ENCODE measurements at places on chromosomes 3 and 15.

DNA sequence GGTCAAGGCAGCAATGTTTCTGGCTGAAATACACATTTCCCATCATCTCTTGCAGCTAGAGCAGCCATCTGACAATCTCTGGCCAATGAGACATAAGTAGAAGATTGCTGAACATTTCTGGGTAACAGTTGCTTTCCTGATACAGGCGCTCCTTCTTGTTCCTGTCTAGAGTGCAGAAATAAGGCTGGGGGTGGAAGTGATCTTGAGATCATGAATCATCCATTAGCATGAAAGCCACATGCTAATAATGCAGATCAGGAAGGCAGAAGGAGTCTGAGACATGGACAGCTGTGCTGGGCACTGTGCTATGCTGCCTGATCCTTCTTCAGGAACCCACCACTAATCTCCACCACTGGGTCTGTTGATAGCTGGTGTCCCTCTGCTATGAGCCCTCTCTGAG lies 14.8 kb upstream of the TMEM108 start:
- DNase-seq: no peak

DNA sequence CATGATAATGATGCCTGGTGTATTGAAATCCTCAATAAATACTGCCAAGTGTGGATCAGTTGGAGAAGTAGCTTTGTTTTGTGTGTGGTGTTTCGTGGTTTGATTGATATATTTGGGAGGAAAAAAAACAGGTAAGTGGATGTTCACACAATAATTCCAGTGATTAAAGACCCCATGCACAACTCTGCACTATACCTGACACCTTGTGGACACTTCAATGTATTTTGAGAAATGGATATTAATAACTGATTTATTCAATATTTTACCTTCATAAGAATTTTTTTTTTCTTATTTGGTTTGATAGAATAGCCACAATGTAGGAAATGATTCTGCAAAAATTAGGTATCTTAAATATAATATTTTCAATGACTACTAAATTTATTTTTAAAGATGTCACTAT lies 62.4 kb upstream of the PYDC2 start:
- no peak for DNase-seq

DNA sequence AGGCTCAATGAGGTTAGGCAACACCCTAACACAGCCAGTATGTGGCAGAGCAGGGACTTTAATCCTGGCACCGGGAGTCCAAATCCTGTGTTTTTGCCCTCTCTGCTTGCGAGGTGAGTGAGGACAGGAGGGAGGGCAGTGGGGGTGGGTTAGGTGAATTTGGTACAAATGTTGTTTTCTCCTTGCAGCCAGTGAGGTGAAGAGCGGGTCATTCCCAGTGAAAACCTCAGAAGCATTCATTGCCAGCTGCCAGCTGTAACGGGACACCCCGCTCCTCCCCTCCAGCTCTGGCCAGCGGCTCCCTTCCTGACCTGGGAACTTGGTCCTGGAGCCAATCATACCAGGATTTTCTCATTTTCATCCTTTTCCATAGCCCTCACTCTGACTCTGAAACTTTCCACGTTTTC lies 45.7 kb upstream of the RAB6B start:
- no peak for DNase-seq

GRCh38 chr3:15805756-15806266 lies 8.0 kb upstream of the ANKRD28 start:
- no peak for DNase-seq

- DNase-seq: no peak
Measured at GRCh38 chr3:188531210-188531609, 377.3 kb downstream of the LPP start.

- DNase-seq: no peak
Measured at GRCh38 chr15:77064539-77065308, 6.2 kb downstream of the TSPAN3 start.

DNA sequence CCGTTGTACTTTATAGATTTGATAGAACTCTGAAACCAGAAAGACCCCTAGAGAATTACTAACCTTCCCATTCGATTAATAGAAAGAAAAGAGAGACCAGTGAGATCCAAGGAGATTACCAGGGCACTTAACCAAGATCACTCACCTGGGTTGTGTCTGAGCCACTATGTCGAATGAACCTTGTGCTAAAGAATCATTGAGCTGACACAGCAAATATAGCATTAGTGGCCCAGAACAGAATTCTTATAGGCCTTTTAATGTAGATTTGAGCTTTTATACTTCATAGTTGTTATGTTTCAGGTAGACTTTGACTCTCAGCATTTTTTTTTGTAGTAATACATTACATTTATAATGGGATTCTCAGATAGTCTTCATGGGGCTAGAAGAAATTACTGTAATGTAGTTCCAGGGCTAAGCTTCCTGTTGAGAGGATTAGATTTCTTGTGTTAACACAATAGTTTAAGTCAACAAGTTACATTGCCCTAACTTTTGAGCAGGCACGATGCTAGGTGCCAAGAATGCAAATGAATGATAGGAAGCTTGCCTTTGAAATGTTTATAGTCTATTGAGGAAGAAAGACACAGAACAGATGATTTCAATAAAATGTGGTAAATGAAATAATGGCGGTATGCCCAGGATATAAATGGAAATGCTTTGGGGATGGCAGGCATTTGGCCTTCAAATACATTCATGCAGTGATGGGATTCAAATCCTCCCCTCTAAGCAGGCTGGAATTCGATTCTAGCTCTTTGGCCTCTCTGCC lies 24.4 kb upstream of the ABHD10 start:
- DNase-seq: no peak

DNA sequence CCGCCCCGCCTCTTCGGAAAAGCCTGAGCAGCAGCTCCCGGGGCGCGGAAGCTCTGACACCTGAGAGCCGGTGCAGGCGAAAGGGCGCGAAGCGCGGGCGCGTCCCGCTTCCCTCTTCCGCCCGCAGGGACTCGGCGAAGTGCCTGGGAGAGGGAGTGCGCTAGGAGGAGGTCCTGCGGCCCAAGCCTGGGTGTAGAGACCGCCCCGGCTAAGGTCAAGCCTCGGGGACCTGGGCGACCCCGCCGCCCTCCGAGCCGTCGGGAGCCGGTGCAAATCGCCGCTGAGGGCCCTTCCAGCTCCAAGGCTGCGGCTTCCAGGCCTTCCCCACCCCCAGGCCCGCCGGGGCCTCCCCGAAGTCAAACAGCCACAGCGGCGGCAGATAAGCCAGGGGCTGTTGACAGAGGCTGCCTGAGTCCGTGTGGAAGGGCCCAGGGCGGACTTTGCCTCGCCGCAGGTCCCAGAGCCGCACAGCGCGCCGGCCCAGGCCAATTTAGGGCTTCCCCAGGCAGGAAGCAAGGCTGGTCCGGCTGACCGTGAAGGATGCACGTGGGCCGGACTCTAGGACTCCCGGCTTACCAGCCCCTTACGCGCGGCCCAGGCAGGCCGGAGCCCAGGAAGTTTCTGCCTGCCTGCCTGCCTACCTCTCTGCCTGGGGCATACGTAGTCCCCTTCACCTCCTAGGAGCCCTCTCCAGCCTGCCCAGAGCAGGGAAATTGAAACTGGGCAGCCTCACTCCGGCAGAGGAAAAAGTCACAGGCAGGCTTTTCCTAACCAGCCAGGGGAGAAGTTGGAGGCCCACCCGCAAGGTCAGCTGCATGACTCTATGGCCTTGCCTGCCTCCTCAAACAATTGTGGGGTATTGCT lies 2.3 kb downstream of the ITPKA start:
- no peak for DNase-seq

GRCh38 chr3:177362626-177363025 lies 165.3 kb upstream of the TBL1XR1 start:
- no peak for DNase-seq

- no peak for DNase-seq
Measured at GRCh38 chr3:123805504-123805903, 78.6 kb downstream of the MYLK start.

DNA sequence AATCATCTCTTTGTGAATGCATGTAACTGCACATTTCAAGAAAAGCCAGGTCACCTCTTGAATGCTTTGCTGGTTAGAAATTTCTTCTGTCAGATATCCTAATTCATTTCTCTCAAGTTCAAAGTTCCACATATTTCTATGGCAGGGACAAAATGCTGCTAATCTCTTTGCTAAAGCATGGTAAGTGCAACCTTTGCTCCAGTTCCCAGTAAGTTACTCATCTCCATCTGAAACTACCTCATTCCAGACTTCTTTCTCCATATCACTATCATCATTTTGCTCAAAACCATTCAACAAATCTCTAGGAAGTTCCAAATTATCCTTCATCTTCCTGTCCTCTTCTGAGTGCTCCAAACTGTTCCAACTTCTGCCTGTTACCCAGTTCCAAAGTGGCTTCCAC lies 230.6 kb downstream of the ZMAT3 start:
- DNase-seq: no peak

- DNase-seq: no peak
Measured at GRCh38 chr15:80418892-80419537, 14.8 kb downstream of the ARNT2 start.

- peak; percentile 54 for DNase-seq
Measured at GRCh38 chr15:40843885-40844695, at the start of gene SPINT1. Gene SPINT1, plus strand, starts transcription at chr15:40844048. Its CDS starts 507 bp downstream, at chr15:40844555.

- DNase-seq: no peak
Measured at GRCh38 chr15:74141591-74141990, 11.2 kb downstream of the ISLR2 start.

- DNase-seq: no peak
Measured at GRCh38 chr3:196640297-196641018, 964 bp downstream of the NRROS start.

DNA sequence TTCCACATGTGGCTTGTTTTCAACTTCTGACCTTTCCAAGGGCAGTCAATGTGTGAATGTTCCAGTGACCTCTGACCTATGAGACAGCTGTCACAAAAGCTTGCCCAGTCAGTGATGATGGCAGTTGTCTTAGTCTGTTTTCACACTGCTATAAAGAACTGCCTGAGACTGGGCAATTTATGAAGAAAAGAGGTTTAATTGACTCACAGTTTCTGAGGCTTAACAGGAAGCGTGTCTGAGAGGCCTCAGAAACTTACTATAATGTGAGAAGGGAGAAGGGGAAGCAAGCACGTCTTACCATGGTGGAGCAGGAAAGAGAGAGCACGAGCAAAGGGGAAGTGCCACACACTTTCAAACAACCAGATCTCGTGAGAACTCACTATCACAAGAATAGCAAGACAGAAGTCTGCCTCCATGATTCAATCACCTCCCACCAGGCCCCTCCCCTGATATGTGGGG lies 95.6 kb downstream of the ECT2 start:
- DNase-seq: no peak

GRCh38 chr3:13091898-13092611 lies 18.8 kb upstream of the IQSEC1 start:
- peak; percentile 73 for DNase-seq

DNA sequence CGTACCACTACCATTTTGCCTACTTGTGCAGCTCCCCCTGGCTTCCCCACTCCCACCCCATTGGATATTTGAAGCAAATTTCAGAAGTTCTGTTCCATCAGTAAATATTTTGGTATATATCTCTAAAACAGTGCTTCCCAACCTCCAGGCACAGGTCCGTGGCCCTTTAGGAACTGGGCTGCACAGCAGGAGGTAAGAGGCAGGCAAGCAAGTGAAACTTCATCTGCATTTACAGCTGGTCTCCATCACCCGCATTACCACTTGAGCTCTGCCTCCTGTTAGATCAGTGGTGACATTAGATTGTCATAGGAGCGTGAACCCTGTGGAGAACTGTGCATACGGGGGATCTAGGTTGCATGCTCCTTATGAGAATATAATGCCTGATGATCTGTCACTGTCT lies 97.2 kb upstream of the LRRFIP2 start:
- DNase-seq: no peak

DNA sequence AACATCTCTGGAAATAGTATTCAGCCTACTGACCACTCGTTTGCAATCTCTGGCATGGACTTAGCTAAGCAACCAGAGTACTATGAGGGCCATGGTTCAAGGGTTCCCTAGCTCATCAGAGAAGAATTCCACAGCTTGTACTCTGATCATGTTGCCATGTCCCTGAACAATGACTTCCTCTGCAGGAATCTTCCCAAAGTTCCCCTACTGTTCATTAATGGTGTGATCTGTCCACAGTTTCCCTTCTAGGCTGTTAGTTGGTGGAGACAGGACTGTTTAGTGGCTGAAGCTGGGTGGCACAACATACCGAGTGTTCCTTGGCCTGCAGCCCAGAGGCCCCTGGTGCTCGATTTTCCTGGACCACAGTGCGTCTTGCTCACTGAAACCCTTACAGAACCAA lies 44.4 kb upstream of the GALNT15 start:
- no peak for DNase-seq

- no peak for DNase-seq
Measured at GRCh38 chr3:62011666-62012065, 361.7 kb downstream of the FEZF2 start.

GRCh38 chr3:51678641-51679040 lies 7.6 kb downstream of the TEX264 start:
- no peak for DNase-seq

DNA sequence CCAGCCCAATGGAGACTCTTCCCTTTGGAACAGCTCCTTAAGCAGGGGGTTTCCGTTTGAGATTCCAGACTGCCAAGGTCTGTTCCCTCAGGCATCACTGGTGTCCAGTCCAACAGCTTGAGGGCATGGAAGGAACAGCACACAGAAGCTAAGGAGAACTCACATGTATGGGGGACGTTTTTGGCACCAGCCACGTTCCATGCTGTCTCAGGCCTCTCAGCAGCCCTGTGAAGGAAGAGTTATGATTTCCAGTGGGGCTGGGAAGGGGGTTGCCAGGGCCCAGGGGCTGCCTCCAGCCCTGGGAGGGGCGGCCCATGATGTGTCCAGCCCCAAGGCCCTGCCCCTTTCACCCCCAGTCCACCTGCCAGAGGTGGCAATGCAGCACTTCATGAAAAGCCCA lies 7.5 kb upstream of the RHO start:
- no peak for DNase-seq

GRCh38 chr3:4633078-4634004 lies 140.2 kb downstream of the ITPR1 start:
- DNase-seq: no peak

DNA sequence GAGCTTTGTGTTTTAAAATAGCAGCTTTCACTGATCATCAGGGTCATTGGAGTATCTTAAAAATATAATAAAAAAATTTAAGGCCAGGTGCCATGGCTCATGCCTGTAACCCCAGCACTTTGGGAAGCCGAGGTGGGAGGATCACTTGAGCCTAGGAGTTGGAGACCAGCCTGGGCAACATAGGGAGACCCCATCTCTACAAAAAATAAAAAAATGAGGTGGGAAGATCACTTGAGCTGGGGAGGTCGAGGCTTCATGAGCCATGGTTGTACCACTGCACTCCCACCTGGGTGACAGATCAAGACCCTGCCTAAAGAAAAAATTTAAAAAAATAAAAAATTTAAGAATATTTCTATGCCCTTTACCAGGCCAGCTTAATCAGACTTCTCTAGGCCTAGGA lies 1.5 kb downstream of the HMCES start:
- DNase-seq: no peak

DNA sequence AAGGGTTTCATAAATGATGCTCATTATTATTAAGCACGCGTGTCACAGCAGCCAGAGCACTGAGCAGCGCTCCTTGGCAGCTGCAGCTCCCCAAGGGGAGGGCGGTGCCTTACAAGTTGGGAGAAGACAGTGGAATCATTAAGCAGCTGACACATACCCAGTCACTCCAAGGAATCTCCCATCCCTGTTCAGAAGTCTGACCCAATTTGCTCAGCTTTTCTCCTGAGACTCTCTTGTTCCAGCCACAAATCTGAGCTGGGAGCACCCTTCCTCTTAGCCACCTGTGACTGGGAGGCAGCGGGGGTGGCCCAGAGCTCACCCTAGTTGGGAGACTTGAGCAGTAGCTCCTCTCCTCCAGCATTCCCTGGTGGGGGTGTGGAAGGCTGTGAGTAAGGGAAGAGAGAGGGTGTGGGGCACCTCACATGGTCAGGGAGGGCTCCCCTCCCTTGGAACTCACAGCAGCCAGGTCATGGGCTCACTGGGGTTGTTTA lies 64.3 kb downstream of the DUT start:
- DNase-seq: no peak

GRCh38 chr3:152729906-152730305 lies 105.0 kb upstream of the P2RY1 start:
- no peak for DNase-seq
